HuH-7.5 (cell line): ENCODE measurements at places on chromosomes 13 and 19.

- no peak for DNase-seq
These were observed 217.0 kb downstream of the NBEA start for GRCh38 chr13:35159041-35159440.

GRCh38 chr19:15354566-15355296 lies 22.4 kb upstream of the BRD4 start:
- DNase-seq, result no peak

- no peak for DNase-seq
These were observed 1230.1 kb upstream of the SLC10A2 start for GRCh38 chr13:104296286-104296685.

GRCh38 chr19:50008532-50008931 lies 16.6 kb downstream of the VRK3 start:
- DNase-seq, result peak; percentile 33

DNA sequence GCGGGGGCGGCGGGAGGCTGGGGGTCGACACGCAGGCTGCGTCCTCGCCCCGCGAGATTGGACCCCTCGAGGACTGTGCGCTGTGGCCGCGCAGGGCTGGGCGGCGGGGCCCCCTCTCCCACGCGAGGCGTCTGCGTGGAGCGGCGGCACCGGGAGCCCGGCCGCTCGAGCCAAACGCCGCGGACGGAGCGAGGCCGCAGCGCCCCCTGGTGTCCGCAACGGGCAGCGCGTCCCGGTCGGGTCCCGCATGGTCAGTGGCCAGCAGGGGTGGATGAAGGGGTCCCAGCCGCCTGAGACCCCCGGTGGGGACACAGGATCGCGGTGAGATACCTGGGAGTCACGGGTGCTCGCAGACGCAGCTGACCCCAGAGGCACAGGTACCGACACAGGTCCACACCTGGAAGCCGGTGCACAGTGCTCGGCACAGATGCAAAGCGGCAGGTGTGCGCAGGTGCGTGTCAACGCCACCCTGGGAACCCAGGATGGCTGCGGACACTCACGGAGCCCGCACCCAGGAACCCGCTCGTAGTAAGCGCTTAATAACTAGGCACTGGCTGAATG lies 2.1 kb upstream of the CIRBP start:
- DNase-seq, result peak; percentile 82

- peak; percentile 26 for DNase-seq
These were observed 930 bp downstream of the ZNF136 start for GRCh38 chr19:12163826-12164225.

GRCh38 chr19:18152442-18152816 lies 534 bp upstream of the PIK3R2 start:
- DNase-seq, result peak; percentile 100

DNA sequence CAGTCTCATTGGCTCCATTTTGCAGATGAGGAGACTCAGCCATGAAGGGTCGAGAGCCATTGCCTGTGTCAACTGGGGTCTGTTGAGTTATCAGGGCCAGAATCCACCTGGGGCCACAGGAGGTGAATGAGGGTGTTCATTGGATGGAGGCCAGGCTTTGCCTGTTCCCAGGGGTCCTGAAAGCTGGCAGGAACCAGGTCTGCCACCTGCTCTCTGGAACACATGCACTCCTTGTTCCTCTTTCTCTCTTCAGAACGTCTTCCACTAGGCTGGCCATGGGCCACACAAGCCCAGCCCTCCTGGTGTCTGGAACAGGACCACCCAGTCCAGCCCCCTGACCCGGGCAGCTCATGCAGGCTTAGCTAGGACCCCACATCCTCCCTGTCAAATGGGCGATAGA lies 21.1 kb downstream of the PPP1R37 start:
- no peak for DNase-seq
